ENCODE measurements at places on chromosomes 3 and 15.

GRCh38 chr15:74319596-74320351 is 47.7 kb downstream of the CYP11A1 start:
- no peak for DNase-seq

- DNase-seq = no peak
Measured at GRCh38 chr3:142656575-142656974, 60.4 kb downstream of the PLS1 start.

- no peak for DNase-seq
Measured at GRCh38 chr3:150278843-150279381, 129.2 kb upstream of the TSC22D2 start.

DNA sequence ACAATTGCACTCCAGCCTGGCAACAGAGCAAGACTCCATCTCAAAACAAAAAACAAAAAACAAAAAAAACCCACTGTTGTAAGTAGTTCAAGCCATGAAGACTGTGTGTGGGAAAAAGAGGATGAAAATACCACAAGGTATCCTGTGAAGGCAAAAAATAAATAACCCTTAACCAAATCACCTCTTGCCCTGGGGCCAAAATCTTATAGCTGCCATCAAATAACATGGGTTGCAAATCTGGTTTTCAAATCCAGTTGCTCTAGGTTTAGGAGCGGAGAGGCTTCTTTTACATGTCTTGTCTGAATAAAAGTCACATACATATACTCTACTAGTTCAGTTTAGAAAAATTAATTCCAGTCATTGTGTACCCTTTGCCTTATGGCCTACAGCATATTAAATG is 87.0 kb upstream of the STT3B start:
- no peak for DNase-seq

GRCh38 chr3:13825311-13825579 is 54.6 kb downstream of the WNT7A start:
- DNase-seq = no peak

- DNase-seq = no peak
Measured at GRCh38 chr3:100993309-100993708, at the start of gene ABI3BP. Gene ABI3BP, minus strand, starts transcription at chr3:100993421. Its CDS starts 37 bp downstream, at chr3:100993384.

GRCh38 chr3:173902871-173903270 is 505.3 kb downstream of the NLGN1 start:
- DNase-seq = no peak

DNA sequence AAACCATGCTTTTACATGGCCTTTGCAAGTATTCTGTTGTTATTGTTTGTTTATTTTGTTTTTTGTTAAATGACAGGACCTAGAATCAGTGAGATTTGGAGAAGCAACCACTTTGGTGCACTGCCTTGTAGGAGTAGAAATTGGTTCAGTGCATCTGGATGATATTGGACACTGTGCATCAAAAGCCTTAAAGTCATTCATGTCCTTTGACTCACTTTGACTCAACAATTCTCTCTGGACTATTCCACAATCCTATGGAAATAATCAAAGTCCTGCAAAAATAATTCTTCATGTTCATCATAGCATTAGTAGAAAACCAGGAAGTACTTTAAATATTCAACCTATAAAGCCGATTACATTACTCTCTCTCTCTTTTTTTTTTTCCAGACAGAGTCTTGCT is 224.8 kb downstream of the ABHD5 start:
- no peak for DNase-seq

DNA sequence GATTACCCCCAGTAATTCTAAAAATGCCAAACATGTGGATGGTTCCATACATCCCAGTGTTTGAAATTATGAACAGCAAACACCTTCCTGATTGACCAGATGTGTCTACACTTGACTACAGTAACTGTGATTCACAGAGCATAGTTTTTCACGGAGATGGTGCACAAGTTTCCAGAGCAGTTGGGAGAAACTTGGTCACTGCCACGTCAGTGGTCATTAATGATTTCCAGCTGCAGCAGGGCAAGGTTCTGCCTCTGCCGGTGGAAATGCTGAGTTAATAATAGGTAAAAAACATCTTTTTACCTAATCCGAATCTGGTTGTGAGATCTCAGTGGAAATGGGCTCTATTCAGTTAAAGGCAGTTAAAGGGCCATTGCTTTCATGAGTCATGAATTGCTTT is 154.1 kb upstream of the FEZF2 start:
- DNase-seq = no peak

DNA sequence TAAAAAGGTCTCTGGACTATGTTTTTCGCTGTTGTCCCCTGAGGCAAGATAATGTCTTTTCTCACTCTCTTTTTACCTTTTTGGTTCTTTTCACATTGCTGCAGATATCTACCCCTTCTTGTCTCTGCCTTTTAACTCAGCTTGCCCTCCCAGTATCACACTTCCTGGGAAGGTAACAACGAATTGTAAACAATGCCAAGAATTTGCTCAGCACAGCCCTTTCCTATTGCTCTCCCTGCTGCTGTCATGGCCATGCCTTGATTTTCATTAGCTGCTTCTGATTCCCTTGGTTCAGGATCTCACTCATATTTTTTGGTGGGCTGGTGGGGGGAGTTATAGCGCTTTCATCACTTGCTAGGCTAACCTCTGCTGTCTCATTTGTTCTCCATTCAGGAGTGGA is 123.1 kb upstream of the DPH6 start:
- no peak for DNase-seq

- no peak for DNase-seq
Measured at GRCh38 chr3:76372497-76372896, 587.1 kb upstream of the ZNF717 start.

Measured in memory B cell (primary cell).